ENCODE measurements at places on chromosomes 16 and 17.
A peak's percentile ranks its signal among the peaks of the same experiment; 100 is the strongest.

- no peak for DNase-seq
Observed at GRCh38 chr16:78522327-78522726, 422.9 kb downstream of the WWOX start.

DNA sequence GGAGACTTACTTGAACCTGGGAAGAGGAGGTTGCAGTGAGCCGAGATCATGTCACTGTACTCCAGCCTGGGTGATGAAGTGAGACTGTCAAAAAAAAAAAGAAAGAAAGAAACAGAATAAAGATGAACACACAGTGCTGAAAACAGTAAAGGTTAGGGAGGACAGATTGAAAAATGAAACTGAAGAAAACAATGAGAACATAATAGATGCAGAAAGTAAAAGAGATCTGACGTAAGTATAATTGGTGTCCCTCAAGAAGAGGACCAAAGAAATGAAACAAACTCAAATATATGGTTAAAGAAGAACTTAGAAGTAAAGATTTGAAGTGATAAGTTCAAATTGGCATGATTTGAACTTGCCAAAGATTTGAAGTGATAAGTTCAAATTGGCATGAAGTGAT, 7.1 kb downstream of the DCAF7 start:
- no peak for DNase-seq

DNA sequence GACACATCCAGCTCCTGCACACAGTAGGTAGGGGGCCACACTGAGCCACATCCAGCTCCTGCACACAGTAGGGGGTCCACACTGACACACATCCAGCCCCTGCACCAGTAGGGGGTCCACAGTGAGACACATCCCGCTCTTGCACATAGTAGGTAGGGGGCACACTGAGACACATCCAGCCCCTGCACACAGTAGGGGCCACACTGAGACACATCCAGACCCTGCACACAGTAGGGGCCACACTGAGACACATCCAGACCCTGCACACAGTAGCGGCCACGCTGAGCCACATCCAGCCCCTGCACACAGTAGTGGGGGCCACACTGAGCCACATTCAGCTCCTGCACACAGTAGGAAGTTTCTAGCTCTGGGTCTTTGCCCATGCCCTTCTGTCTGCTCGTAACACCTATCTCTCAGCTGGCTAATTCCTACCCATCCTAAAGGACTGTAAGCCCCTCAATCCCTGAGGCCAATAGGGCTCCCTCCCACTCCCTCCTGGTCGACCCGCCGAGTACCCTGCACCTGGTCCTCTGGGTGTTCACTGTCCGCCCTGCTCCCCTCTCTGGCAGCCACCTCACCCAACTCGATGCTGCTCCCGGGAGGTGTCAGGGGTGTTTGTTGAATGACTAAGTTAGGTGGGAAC, 9.4 kb upstream of the ATP2A3 start:
- DNase-seq, result no peak

DNA sequence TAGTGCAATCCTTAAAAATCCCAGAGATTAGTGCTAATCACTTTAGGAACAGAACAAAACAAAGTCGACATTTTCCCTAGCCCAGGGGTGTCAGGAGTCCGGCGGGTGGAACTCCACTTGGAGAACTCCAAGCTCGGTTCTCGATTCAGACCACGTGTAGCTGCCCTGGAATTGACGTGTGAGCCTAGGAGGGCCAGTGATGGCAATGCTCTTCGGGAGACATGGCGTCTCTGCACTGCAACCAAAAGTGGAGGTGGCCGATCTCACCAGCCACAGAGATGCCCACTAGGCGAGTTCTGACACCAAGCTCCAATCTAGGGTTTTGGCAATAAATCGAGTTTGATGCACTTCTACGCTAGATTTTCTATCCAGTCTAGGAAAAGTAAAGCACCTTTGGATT, 17.6 kb downstream of the MAP1LC3B start:
- no peak for DNase-seq

DNA sequence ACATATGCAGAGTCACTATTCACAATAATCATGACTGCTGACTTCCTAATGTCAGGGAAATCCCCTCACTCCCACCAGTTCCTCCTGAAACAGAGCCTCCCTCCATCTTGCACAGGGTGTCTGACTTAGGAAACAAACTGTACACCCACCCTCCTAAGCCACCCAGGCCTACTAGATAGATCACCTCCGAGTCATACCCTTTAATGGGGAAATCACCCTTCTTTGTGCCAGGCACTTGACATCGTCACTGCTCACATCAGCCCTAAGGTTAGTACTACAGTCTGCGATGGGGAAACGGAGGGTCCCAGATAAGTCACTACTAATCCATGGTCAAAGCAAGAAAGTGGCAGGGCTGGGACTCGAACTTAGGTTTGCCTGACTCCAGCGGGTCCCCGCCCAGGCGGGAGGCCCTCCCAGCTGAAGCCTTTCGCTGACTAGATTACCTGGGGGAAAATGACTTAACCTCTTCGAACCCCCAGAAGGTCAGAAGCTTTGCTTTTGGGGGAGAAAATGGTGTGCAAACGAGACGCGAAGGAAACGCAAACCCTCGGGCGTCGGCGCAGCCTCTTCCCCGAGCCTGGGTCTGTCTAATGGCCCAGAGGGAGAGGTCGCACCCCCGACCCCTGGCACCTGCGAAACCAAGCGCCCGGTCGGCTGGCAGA, 3.4 kb upstream of the MLLT6 start:
- DNase-seq, result no peak

- DNase-seq, result no peak
Observed at GRCh38 chr16:30761427-30761927, 385 bp downstream of the CFAP119 start.

DNA sequence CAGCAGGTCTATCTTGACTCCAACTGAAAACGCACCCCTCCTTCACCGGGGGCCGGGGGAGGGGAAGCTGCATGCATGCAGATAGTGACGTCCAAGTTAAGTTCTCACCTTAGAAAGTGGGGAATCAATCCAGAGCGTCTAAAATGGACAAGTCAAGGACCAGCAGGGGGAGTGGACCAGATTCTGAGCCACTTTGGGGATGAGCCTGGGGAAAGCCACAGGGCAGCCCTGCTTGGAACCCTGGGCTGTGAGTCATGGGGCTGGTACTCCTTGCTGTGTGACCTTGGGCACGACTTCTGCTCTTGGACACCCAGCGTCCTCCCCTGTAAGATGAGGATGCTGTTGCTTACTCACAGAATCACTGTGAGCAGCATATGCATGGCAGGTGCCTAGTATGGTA, 9.1 kb downstream of the TNFRSF13B start:
- DNase-seq, result no peak

GRCh38 chr17:63305857-63306256, 140.2 kb downstream of the CYB561 start:
- DNase-seq, result no peak

DNA sequence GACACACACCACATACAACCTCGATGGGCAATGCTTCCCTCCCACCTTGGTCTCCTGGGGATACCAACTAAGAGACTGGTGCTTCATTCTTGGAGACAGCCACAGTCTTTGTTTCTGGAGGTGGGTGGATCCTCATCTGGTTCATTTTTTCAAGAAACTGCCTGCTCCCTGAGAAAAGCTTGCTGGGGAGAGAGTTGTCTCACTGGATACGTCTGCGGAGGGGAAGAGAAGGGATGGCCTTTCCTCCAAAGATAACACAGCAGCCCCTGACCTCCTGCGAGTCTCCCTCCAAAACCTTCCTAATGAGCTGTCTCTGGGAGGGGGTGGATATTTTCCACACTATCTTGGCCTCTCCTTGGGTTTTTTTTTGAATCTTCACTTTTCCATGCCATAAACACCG, 221.2 kb downstream of the SOX9 start:
- DNase-seq, result no peak

DNA sequence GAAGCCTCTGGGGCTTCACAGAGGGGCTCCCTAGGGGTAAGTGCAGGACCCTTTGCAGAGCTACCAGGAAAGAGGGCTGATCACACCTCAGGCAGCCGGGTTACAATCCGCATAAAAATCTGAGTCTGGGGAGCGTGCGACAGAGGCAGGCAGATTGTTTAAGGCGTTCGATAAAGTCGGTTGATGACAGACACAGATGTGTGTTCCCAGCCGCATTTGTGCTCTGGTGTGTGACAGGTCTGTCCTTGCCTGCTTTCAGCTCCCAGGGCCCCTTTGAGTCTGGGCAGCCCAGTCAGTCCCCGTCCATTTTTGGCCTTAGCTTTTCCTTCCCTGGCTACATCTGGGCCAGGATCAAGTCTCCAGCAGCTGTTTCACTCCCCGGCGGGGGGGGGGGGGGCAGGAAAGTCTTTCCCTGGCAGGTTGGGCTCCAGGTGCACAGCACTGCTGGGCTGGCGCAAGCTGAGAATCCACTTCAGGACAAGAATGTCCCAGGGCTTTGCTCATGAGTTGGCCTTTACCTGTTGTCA, 1.3 kb upstream of the ZACN start:
- DNase-seq, result no peak

- peak; percentile 89 for DNase-seq
Observed at GRCh38 chr17:43530288-43531081, 15.7 kb downstream of the ETV4 start.

DNA sequence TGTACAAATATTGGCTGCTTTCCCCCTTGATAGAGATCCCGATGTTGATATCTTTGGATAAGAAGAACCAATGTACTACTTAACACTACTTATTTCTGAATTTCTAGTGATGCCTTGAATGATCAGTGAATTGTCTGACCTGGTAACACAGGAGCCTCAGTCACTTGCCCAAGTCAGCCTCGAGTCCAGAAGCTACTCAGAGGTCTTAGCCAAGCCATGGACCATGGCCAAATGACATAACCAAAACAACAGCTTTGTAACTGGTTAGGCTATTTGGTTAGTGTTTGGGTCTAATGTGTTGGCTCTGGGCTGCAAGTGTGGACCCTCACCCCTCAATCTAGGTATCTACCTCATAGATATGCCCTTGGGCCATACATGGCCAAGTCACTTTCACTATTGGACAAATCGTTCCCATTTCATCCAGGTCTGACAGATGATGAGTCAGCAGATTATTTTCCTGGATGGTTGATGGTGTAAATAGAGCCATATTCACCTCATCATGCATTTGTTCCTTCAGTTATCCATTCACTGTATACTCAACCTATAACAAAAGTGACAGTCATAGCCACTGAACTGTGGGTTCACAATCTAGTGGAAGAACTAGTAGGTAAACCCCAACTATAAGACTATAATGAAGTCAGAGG, 3.5 kb downstream of the RBFOX1 start:
- DNase-seq, result no peak

Measured in fibroblast of skin of back (primary cell).